ENCODE measurements at places on chromosomes 2 and 18.

GRCh38 chr2:10425699-10426098 lies 22.4 kb downstream of the ODC1 start:
- no peak for DNase-seq

- no peak for DNase-seq
Observed at GRCh38 chr2:159637240-159637639, 20.9 kb upstream of the BAZ2B start.

DNA sequence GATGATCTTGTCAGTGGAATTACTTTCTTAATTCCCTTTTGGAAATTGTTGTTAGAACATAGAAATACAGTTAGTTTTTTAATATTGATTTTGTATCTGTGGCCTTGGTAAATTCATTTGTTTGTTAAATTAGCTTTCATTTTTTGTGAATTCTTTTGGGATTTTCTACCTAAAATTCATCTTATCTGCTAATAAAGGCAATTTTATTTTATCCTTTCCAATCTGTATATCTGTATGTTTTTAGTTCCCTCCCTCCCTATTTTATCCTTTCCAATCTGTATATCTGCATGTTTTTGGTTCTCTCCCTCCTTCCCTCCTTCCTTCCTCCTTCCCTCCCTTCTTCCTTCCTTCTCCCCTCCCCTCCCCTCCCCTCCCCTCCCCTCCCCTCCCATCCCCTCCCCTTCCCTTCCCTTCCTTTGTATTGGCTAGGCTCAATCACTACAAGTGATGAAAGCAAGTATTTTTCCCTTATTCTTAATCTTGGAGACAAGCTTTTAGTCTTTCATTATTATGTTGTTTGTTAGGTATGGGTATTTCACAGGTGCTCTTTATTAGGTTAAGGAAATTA lies 244.4 kb downstream of the ALK start:
- DNase-seq, result no peak

GRCh38 chr2:21501376-21502027 lies 377.7 kb downstream of the TDRD15 start:
- DNase-seq, result no peak

DNA sequence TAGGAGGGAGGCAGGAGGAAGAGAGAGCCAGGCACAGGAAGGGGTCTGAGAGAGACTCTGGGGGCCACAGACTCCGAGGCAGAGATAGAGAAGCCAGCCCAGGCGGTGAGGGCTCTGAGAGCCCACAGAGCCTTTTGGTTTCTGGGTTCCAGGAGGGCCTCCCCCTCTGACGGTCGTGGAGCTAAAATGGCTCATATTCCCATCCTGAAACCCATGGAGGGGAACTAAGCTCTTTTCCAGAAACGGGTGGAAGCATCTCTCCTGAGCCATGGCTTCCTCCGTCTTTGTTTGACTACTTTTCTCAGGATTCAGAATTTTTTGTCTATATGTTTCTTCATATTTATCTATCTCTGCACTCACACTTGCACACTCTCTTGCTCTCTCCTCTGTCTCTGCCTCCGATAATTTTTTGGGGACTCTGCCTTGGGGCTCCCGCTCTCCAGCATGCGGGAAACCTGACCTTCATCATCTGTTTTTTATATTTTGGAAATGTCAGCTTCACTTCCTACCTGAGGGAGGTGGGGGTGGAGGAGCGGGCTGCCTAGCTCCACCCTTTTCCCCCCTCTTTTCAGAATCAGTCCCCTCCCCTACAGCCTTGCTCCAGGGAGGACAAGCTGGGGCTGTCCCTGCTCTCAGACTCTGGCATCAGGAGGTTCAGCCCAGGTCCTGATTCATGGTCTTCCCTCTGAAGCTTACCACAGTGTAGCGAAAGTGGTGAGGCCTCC lies 5.0 kb upstream of the PKDCC start:
- DNase-seq, result no peak

DNA sequence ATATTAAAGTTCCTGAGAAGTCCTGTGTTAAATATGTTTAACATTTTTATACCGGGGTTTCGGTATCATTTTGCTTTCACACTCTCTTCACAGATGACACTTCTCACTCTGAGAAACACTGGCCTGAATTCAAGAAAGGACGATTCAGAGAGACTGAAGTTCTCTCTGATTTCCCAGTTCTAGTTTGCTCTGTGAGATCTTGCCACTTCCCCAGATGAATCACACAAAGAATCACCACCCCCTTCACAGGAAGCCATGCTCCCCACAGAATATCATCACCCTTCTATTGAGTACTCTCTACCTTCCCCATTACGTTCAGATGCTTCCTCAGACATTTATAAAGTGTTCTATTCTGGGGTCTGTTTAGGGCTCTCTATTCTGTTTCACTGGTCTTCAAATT lies 16.1 kb upstream of the CD207 start:
- DNase-seq, result peak; percentile 58

DNA sequence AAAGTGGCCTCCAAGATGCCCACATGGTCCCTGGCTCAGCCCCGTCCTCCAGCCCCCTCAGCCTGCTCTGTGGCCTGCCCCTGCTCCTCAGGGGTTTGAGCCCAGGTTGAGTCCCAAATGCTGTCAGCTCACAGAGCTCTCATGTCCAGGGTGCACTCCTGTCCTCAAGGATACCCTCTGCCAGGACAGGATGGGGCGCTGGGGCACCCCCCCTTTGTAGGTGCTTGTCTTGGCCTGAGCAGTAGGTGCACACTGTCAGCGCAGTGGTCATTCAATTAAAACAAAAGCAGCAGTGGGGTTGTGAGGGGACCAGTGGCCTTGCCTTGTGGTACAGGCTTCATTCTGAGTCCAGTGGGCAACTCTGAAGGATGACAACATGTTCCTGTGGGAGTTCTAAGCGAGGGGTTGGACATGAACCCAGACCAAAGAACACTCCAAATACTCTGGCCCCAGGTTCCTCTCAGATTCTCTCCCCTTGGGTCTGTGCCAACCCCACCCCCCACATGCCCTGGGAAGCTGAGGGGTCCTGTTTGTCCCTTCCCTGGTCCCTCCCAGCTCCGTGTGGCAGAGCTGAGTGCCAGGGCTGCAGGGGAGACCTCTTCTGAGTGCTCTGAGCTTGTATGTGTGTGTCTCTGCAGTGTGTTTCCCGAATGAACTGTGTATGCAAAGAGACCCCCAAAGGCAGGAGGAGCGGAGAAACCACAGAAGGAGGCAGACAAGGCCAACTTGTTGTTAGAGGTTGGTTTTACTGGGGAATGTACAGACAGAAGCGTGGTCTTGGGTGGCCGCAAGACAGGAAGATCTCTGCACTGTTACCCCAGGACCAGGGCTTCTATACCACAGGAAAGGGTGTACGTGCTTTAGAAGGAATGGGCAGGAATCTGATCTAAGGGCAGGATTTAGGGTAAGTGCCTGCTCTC lies 155.6 kb upstream of the HS6ST1 start:
- DNase-seq, result no peak

- DNase-seq, result no peak
Observed at GRCh38 chr2:150759106-150759505, 271.6 kb upstream of the RND3 start.

DNA sequence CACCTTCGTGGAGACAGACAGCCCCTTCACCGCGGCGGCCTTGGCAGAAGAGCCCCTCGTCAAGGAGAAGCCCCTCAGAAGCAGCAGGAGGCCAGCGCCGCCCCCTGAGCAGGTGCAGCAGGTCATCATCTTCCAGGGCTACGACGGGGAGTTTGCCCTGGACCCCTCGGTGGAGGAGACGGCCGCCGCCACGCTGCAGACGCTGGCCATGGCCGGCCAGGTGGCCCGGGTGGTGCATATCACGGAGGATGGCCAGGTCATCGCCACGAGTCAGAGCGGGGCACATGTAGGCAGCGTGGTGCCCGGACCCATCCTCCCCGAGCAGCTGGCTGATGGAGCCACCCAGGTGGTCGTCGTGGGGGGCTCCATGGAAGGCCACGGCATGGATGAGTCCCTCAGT lies 145.7 kb downstream of the PTGR3 start:
- DNase-seq, result no peak
